H4 (cell line): ENCODE measurements at places on chromosomes 7 and 10. TPM values are rescaled to one million over a fixed set of nuclear protein-coding genes. Genes with fewer than 3 reads are reported as not detected.

The NAT16 gene
- total RNA-seq = not detected in 2 replicates

The DRGX gene
- not detected in 2 replicates for total RNA-seq

DNA sequence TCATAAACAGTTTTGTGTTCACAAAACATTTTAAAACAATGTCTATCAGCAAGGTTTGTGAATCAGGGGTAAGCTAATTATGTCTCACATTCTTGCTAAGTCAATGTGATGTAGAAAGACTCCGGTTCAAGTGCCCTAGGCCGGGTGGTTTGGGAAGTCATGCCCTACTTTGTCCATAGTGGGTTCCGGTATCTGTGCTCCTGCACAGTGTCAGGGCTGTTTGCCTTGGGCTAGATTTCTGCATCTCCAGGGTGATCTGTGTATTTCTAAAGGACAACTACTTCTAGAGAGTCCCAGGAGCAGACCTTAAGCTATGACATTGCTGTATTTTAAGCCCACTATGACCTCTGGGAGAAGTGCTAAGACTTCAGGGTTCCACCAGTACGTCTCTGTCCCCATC lies 504.1 kb downstream of the PLXNA4 start:
- no peak for DNase-seq

DNA sequence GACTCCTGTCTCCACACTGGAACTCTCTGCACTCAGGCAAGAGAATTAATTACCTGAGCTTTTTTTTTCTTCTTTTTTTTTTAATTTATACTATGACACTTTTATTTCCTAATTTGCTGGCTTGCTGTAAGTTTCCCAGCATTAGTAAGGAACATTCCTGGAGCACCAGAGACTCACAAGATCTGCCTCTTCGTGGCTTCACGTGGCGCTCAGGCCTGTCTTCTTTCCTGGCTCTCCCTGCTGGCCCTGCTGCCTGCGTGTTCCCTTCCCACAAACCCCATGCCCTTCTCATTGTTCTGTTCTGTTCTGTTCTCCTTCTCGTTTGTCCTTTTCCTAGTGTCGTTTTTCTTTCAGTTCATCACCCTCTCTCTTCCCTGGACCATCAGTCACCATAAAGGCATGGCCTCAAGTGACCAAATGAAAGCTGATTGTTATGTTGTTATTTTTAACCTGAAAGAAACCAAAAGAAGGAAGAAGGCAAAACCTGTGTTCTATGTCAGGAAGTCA lies 591.6 kb upstream of the PFKP start:
- no peak for DNase-seq

DNA sequence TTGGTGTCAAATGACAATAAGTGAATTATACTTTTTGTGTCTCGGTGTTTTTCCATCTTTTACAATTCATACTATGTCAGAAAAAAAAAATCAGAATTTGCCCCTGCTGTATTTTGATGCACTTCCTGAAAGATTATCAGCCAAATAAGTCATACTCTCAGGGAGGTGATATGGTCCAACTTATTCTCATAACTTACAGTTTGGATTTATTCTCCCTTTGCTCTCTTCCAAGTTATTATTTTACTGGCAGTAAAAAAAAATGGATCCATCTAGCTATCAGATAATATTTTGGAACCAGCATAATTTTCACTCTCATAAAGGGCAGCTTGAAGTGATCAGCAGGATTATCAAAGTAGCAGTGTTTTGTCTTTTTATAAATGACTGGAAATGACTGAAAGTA lies 337.1 kb downstream of the BMPER start:
- no peak for DNase-seq
